ENCODE measurements at places on chromosomes 12 and 14.

- no peak for DNase-seq
Measured at GRCh38 chr14:96804895-96805294, 7.7 kb downstream of the VRK1 start.

GRCh38 chr12:57243521-57244311 is 7.3 kb downstream of the STAC3 start:
- DNase-seq = no peak

DNA sequence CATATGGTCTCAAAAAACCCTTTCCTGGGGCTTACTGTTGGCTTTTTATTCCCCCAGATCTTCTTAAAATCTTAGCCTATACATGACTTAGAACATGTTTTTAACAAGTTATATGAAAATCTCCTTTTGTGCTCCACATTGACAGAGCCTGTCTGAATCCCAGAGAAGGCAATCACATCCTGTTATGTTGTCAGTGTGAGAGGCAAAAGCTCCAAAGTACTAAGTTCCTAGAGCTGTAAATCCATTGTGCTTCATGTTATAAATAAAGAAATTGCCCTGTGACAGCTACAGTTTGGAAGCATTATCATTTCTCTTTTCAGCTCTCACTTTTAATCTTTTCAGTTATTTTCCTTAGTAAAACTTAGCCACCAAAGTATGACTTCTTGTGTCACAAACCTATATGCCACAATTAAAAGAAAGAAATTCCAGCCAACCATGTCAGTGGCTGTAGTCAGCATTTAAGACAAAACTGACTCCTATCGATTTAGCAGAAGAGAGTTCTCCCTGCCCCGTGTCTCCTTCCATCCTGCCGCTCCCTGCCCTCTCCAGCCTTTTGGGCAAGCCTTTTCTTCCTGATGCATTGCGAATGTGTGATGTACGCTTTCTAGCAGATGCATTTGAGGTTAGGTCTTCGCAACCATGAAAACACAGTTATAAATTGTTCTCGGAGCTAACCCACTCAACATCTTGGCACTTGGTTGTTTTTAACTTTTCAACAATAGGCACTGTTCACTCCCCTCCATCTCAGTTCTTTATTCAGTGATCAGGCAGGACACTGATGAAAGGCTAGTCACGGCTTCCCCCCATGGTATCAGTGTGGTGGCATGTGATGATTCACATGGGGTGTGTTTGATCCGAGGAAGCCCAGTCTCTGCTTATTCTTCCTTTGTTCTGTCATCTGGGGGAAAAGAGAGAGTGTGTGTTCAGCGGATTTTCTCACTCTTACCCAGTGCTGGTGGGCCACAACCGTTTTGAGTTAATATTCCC is 143.5 kb downstream of the SSPN start:
- no peak for DNase-seq

DNA sequence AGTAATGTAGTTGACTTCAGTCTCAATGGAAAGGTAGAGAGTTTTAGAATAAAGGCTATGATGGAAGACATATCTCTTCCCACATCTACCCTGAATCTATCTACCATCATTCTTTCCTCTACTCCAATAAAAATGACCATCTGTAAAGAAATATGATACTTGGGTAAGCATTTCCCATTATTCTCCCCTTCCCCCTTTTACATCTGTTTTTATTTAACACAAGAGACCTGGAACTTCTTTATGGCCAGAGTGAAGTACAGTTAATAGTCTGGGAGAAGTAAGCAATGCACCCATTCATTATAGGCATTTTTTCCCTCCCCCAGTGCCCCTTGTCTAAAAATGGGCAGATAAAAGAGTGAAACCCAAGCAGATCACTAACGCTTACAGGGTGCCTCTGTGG is 6.5 kb downstream of the TPH2 start:
- no peak for DNase-seq

GRCh38 chr12:5377997-5378592 is 53.8 kb upstream of the NTF3 start:
- no peak for DNase-seq

GRCh38 chr12:113650476-113650875 is 178.8 kb upstream of the LHX5 start:
- no peak for DNase-seq

GRCh38 chr12:112191201-112191600 is 65.8 kb downstream of the TRAFD1 start:
- no peak for DNase-seq

Measured in GM18507 (cell line).